ENCODE measurements at places on chromosomes 7 and 10.

- DNase-seq = peak; percentile 21
Observed at GRCh38 chr10:101558204-101558603, 29.9 kb downstream of the POLL start.

DNA sequence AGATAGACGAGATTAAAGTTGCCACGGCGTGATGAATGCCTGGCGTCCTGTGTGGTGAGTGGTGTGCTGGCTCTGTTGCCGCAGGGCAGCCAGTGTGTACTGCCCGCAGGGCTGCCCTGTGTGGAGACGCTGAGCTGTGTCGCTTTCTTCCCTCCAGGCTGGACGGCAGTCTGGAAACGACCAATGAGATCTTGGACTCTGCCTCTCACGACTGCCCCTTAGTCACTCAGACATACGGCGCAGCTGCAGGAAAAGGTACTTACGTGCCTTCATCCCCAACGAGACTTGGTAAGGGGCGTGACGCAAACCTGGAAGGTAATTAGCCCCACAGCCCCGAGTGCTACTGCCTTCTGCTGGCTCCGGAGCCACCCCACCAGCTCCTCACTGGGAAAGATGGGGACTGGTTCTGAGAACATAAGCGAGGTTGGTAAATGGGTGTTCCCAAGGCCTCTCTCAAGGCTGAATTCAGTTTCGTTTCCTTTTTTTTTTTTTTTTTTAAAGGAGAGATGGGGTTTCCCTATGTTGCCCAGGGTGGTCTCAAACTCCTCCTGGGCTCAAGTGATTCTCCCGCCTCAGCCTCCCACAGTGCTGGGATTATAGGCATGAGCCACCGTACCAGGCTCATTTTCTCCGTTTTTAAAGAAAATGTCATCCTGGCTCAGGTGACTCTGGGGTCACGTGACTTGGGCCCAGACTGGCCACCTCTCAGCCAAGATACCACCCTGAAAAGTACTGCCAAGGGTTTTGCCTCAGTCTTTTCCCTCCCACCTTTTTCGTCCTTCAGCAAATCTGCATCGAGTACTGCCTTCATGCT lies 39.6 kb downstream of the WIPI2 start:
- no peak for DNase-seq

DNA sequence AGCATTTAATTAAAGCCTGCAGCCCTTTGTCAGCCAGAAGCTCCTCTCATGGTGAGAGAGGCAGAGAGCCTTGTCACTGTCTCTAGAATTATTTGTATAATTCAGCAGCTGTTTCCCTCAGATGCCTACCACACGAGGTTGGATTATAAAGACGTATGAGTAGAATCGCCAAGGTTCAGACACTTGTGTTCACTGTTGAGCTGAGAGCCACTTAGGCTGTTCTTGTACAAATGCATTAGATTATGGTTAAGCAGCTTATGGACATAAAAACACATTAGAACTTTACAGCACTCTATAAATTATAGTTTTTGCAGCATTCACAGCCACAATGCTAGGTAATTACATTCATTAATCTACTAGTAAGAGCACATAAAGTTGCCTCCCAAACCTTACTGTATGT lies 282.6 kb downstream of the AUTS2 start:
- DNase-seq = no peak

DNA sequence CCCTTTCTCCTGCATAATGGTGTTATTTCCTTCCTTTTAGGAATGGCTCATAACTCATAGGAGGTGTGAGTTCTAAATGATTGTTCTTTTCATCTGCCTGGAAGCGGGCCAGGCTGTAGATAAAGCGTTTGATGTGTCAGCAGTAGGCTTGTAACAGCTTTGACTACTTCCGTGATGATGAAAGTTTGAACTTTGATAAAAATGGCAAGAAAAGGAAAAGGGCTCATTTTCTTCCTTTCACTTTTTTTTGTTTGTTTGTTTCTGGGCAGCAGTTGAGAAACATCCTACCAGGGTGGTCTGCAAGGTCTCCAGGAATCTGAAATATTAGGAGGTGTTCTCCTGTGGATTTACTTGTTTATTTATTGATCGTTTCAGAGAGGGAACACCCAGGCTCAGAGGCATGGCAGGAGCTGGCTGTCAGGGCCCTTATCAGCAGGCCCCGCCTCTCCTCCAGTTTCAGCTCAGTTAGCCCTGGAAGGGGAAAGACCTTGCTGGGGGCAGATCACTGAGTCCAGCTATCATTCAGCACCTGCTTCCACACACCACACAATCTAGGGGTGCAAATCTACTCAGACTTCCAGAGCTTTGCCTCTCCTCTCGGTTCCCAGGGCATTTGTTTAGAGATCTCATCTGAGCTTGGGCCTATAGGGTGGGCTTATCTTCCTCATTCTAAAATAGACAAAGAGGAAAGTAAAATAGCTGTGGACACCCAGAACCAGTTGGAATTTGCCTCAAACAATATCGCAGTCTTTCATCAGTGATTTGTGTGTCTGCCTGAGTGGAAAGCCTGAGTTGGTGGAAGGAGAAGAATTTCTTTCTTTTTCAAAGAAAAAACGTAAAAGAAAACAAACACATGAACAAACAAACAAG lies 130.9 kb downstream of the BMPER start:
- DNase-seq = no peak

DNA sequence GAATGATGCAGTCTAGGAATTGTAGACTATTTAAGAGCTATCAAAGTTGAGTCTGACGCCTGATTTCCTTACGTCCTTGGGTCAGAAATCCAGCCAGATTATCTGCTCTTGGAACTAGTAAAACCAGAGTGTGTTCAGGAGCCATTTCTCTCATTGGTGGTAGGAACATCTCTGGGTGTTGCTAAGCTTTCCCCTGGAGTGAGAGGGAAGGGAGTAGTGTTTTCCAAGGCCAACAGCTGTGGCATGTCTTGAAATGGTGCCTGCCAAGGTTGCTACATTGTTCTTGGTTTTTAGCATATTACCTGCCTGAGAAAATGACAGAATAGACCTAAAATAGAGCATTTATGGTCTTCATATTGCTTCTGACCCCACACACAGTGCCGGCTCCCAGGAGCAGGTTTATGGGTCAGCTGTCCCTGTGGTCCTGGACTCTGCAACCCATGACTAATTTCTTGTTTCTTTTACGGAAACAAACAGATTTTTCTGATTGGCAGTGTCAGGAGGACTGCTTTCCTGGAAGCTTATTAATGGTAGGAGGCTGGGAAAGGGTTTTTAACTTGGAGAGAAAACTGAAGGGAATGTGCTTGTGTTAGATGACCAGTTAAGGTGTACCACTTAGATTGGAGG lies 17.5 kb downstream of the GBF1 start:
- no peak for DNase-seq
